ENCODE measurements at places on chromosomes 16 and 17.

GRCh38 chr16:74448990-74449389 lies 27.7 kb upstream of the CLEC18B start:
- DNase-seq = no peak

- no peak for DNase-seq
These were observed 180.2 kb downstream of the RPTOR start for GRCh38 chr17:80724775-80725266.

- DNase-seq = peak; percentile 61
These were observed 11.8 kb downstream of the CSF3 start for GRCh38 chr17:40026816-40027613.

DNA sequence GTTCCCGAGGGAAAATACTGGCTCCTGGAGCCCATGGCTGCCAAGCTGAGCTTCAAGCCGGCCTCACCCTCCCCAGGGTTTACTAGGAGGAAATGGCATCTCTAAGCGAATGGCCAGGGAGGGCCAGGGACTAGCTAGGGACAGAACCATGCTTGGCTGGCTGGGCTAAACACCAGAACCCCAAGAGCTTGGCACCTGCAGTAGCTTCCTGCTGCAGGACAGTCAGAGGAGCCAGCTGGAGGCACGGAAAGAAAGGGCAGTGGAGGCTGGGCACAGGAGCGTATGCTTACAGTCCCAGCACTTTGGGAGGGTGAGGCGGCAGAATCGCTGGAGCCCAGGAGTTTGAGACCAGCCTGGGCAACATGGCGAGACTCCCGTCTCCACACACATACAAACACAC lies 33.7 kb downstream of the PEMT start:
- no peak for DNase-seq

DNA sequence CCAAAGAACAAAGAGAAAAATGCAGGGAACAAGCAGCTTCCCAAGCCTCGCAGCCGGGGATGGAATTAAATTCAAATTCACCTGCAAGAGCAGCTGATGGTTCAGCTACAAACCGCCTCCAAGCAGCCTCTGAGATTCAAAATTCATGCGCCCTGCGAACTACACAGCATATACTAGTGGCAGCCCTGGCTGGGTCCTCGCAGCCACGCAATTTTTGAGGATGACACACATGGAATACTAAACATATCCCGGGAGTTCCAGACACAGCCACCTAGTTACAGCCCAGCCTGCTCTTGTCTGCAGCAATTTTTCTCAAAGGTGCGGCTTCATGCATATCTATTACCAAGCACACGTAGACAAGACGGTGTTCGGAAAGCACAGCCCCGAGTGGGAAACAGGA lies 35.9 kb upstream of the KIFC3 start:
- no peak for DNase-seq

DNA sequence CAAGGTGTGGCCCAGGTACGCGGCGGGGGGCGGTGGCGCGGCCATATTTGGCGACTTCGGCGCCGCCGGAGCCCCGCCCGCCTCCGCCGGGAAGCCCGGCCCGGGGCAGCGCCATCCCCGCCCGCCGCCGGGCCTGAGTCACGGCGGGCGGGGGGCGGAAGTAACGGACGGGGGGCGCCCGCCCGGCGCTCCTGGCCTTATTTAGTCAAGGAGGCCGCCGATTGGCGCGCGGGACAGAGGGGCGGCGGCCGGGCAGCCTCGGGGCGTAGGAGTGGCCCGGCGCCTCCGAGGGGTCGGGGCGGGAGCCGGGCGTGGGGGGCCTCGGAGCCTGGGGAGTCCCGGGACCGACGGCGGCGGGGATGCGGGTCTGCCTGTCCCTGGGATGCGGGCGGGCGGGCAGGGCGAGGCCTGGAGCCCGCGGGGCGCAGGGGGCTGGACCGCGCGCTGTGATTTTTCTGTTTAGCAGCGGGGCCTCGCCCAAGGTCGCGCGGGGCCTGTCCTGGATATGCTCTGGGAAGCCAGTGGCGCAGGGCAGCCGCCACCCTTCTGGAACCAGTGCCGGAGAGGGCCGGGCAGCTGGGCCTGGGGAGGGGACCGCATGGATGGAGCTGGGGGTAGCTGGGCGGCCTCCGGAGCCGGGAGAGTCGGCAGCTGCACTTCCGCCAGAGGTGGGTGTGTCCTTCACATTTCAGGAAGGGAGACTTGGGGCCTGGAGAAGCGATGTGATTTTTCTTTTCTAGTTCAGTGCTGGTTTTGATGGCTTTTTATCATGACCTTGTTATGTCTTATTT lies 2.3 kb upstream of the ACTG1 start:
- DNase-seq = peak; percentile 57

- DNase-seq = no peak
These were observed 37.2 kb downstream of the MAP2K6 start for GRCh38 chr17:69451416-69452394.
